ENCODE measurements at places on chromosomes 2 and 18.

- no peak for DNase-seq
Observed at GRCh38 chr2:143704451-143705106, 575.4 kb downstream of the ARHGAP15 start.

GRCh38 chr18:32360682-32361345 is 109.9 kb downstream of the GAREM1 start:
- DNase-seq: no peak

DNA sequence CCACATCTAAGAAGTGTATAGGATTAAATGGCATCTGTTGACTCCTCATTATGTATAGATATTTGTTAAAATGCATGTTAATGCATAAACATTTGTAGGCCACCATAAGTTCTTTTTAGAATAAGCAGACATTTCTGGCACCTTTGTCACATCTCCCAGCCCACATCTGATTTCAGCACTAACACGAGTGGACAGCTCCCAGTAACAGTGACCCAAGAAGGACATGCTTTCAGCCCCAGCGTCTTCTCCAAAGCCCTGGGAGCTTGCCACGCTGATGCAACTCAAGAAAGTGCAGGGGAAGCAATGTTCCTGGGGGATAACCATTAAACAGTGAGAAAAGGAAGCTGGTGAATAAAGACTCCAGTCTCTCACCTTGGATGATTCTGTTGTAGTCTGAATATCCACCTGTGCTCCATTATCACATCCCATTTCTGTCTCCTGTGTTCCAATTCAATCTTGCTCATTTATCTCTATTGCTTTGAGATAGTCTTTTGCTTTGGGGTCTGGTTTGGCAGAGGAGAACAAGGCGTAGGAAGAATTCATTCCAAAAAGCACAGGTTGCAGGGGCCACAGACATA is 182.6 kb upstream of the THSD7B start:
- peak; percentile 2 for DNase-seq

DNA sequence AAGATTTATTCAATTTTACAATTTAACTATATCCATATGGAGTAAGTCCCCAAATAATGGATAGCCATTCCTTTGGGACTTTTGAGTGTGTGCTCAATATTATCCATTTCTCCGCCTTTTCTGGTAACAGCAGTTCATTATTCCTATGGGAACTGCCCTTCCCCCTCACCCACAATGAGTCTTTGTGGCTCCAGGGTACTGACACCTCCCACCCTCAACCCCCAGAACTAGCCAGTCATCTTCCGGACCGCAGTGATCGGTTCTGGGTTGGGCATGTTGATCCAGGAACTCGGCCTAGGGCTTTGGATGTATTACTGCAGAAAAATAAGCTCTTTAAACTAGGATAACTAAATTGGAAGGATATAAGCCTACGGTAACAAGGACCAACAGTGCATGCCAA is 45.4 kb upstream of the CCDC150 start:
- DNase-seq: no peak

DNA sequence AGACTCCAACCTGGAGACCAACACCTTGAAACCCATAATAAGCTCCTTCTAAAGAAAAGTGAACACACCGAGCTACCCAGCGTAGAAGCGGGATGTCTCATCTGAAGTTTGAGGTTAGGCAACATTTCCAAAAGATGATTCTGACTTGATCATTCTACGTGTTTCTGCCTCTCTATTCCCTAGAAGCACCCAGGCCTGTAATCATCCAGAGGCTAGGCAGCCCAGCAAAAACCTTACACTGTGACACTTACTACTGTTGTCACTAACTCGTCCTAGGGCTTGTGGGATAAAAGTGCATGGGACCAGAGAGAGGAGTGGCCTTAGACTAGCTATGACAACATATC is 1.4 kb downstream of the ZBTB14 start:
- DNase-seq: no peak

DNA sequence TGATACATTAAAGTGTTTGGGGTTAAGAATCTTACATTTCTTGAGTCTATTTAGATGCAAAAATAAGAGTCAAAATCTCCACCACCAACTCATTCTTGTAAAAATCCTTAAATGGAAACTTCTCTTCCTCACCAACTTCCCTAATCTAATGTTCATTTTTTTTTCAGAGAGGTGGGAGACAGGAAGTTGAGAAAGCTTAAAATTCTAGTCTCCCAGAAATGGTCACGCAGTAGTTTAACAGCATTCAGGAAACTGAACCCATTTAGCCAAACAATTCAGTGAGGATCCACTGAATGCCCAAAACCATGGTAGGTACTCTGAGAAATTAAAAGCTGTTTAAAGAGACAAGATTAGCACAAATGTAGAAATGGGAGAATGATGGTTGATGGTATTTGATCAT is 69.0 kb downstream of the TXNL1 start:
- no peak for DNase-seq

Measured in HTR-8/SVneo (cell line).